ENCODE measurements at places on chromosomes 2 and 18.

- no peak for DNase-seq
These were observed 111.0 kb downstream of the GYPC start for GRCh38 chr2:126766969-126767296.

GRCh38 chr2:42114091-42114490, 55.1 kb upstream of the EML4 start:
- DNase-seq: no peak

DNA sequence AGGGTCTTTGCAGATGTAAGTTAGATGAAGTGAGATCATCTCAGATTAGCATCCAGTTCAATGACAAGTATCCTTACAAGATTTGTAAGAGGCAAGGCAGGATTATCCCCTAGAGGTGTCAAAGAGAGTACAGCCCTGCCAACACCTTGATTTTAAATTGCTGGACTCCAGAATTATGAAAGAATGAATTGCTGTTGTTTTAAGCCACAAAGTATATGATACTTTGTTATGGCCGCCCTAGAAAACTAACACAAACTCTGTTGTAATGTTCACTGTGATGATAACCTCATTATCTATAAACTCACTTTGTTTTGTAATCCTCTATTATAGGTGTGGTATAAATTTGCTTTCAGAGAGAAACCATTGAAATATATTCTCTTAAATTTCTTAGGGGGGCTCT, 249.0 kb upstream of the SPOPL start:
- no peak for DNase-seq

DNA sequence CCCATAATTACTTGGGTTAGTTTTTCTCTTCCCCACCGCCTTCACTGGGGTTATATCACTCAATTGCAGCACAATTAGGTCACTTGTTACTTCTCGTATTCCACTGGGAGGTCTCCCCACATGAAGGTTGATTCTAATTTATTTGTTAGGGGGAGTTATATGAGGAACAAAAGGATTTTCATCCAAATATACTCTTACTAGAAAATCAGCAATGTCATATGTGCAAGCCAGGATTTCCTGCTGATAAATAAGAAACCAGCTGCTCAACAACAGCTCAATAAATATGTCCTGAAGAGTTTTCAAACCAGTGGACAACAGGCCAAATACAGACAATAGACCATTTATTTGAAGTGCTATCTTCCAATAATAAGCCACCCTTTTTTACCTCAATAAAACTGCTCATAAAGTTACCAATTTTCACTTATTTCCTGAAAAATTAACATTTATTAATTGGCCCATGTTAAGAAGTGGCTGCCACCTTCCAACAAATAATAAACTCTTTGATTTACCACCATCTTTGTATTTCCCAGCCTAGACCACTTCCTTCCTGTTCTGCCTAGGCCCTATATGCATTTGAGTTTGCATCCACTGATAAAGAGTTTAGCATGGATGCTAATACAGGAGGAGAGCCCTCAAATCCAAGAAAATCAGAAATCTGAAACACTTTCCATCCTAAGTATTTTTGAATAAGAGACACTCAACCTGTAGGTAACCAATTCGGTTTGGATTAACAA, 184.4 kb upstream of the SLC39A10 start:
- DNase-seq: no peak

DNA sequence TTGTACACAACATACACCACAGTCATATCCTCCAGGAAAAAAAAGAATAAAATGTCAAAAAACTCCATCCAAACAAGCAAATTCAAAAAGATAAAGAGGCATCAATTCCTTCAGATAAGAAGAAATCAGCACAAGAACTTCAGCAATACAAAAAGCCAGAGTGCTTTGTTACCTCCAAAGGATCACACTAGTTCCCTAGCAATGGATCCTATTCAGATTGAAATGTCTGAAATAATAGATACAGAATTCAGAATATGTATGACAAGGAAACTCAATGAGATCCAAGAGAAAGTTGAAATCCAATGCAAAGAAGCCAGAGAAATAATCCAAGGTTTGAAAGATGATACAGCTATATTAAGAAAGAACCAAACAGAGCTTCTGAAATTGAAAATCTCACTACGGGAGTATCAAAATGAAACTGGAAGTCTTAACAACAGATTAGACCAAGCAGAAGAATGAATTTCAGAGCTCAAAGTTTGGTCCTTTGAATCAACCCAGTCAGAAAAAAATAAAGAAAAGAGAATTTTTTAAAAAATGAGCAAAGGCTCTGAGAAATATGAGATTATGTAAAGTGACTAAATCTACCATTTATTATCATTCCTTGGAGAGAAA, 80.6 kb downstream of the TRABD2A start:
- DNase-seq: no peak

DNA sequence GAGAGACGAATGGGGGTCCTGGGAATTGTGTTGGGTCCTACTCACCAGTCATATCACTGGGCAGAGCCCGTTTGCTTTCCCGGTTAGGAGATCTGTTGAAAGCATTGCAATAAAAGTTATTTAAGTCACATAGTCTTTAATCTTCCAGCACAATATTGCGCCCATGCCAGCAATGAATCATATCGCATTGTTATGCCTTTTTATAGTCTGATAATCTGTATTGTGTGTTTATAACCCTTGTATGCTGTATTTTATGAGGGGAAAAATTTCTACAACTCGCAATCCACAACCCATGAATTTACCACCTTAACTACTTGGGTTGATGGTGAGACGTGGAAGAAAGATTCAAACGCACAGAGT, 211.9 kb upstream of the SMIM21 start:
- DNase-seq: no peak

- DNase-seq: no peak
These were observed 19.0 kb downstream of the CROCC2 start for GRCh38 chr2:240925191-240925567.

GRCh38 chr2:28809927-28810326, 707 bp upstream of the SPDYA start:
- no peak for DNase-seq

GRCh38 chr2:105220604-105221003, 20.9 kb upstream of the GPR45 start:
- no peak for DNase-seq

DNA sequence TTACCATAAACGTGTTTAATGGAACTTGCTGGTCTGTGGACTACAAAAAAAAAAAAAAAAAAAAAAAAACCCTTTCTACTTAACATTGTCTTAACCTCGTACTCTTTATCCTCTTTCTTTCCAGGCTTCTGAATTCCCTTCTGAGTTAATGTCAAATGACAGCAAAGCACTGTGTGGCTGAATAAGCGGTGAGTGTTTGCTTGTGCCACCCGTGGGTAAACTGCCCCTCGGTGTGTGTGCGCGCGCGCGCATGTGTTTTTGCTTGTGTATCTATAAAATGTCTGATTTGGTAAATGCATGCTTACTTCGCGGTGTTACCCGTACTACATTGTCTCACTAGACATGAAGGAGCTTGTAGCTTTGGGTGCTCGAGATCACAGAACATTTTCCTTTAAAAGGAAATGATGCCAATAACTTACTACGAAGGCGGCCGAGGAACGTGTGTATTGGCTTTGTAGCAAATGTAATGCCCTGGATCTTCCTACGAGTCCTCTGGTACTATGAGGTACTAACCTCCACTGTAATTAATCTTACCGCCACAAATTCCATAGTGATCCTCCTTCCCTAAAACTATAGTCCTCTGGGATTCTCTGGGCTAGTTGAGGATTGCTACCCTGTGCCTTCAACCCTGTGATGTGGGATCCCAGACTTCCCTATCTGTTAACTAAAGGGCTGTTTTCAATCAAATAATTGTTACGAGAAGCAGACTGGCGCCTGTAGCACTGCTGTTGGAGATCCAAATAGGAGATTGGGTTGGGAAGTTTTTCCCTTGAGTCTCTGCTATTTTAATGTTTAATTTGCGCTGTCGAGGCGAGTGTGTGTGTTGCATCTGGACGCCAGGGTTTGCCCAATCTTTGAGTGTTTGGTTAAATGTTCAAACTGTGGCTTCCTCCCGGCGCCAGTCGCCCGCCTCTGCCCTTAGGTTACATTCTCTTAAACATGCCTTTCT, 1.1 kb downstream of the ID2 start:
- peak; percentile 20 for DNase-seq

DNA sequence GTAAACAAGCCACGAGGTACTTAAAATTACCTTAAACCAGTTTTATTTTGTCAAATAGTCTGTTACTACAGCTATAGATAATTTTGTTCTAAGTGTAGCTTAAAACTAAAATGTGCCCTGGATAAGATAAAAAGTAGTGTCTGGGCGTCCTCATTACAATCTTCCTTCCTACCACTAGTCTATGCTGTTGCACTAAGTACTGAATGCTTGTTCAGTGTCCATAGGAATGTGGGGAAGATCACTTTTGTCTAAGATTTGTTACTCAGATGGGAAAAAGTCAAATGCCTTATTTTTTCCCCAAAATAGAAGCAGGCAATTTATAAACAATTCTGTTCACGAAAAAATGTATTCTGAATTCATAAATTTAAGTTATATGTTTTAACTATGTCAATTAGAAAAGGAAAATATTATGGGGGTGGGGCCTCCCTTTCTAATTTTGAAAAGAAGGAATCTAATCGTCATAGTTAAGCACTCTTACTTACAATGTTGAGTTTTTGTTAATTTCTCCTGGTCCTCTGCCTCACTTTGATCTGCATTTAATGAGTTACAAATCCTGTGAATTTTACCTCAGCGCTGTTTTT, 140.4 kb upstream of the VRK2 start:
- DNase-seq: no peak

DNA sequence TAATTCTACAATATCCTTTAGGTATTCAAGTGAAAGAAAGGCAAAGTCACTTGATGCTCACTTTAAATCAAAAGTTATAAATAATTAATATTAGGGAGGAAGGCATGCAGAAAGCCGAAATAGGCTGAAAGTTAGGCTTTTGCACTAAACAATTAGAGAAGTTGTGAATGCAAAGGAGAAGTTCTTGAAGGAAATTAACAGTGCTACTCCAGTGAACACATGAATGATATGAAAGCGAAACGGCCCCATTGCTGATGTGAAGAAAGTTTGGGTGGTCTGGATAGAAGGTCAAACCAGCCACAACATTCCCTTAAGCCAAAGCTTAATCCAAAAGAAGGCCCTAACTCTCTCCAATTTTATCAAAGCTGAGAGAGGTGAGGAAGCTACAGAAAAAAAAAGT, 103.1 kb upstream of the CXCR4 start:
- DNase-seq: no peak

DNA sequence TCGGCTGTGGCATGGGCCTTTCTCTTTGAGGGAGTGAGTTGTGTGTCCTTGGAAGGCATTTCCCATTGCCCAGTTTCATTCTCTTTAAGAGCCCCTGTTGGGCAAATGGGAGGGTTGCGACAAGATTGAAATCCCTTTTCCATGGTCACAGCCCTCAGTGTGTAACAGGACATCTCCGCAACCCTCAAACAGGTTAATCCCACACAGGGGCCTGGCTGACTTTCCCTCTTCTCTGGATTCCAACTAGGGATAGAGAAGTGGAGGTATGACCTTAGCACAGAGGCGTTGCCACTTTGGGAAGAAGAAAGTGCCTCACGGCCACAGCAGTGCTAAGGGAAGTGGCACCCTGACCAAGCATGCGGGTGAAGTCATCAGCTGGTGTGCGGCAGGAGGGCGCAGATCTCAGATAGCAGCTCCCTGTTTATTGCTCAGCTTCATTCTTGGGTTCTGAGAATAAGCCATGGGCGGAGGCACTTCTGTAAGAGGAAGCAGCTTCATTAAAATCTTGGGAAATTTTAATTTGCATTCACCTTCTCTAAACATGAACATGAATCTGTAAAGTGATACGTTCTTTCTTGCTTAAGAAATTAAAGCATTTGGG, 256.5 kb downstream of the GBX2 start:
- DNase-seq: no peak

GRCh38 chr2:116223912-116224311, 1590.6 kb upstream of the DDX18 start:
- no peak for DNase-seq

DNA sequence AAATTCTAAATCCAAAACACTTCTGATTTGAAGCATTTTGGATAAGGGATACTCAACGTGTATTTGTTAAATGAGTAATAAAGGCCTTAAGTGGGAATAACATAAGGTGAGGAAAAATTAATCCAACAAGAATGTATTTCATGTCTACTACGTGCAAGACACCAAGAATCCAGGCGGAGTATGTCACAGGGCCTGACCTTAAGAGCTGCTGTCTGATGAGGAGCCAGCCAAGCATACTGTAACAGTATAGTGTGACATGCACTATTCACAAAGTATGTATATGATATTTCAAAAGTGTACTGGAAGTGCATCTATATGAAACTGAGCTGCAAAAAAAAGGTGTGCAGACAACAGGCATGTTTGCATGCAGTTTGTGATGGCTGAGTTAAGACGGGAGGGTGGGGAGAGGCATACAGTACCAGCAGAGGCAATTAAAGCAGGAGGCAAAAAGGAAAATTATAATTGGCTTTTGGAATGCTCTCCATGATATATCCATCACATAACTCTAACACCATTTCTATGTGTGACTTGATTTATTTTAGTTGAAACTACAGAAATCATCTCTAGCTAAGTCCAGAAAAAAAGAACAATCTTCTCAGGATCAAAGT, 18.2 kb downstream of the IWS1 start:
- DNase-seq: no peak

DNA sequence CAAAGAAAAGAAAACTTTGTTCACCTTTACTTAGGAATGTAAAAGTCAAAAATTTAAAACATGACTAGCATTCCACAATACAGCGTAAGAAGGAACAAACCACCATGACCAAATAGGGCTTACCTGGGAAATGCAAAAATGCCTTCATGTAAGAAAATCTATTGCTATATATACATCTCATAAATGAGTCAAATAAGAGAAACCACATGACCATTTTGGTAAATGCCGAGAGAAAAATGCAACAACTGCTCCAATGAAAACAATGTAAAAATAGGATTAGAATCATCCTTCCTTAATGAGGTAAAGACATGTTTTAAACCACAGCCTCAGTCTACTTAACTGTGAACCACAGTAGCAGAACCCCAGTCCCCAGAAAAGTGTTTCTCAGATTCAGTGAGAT, 49.4 kb downstream of the TGOLN2 start:
- DNase-seq: no peak

- DNase-seq: no peak
These were observed 51.4 kb downstream of the TFCP2L1 start for GRCh38 chr2:121233486-121234110.

DNA sequence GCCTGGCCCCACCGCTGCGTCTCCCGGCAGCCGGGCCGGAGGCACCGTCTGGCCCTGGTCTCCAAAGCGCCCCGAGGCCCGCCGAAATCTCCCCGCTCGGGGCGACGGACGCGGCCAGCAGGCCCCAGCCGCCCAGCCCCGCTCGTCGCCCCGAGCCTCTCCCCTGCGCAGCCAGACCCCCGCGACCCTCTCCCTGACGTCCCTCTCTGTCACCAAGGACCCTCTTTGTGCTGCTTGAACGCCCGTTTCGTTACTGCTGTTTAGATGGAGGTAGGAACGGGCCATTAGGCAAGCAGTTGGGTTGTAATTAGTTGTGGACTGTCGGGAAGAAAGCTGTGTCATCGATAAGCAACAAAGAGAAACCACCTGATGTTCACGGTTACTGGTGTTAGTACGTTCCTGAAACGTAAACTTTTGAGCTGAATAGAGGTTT, 686 bp downstream of the UBXN4 start:
- peak; percentile 6 for DNase-seq

- DNase-seq: no peak
These were observed 905 bp upstream of the NUP35 start for GRCh38 chr2:183123117-183123958.

Data from T follicular helper cell (primary cell).